ENCODE measurements at places on chromosomes 7 and 10.

GRCh38 chr7:81810476-81811155 lies 40.8 kb upstream of the HGF start:
- no peak for DNase-seq

DNA sequence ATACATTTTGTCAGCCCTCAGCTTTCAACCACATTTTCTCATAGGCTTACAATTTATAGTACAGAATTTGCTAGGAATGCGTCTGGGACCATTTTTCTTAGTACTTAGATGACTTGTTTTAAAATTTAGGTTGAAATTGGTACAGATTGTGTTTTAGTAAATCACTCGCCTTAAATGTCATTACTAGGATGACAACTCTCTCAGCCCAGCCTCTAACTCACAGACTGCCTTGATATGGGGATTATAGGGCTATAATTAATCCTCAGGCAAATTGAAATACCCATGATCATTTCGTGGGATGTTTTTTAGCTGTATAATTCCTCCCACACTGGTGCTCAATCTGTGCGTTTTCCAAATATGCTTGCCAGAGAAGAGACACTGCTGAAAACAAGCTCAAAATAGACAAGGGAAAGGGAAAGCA lies 299.7 kb upstream of the AKR1E2 start:
- no peak for DNase-seq

GRCh38 chr7:106327538-106328481 lies 43.0 kb upstream of the NAMPT start:
- DNase-seq, result no peak

GRCh38 chr10:58723186-58723585 lies 210.5 kb downstream of the BICC1 start:
- no peak for DNase-seq

- DNase-seq, result no peak
Measured at GRCh38 chr7:94590526-94591162, 65.3 kb downstream of the SGCE start.

DNA sequence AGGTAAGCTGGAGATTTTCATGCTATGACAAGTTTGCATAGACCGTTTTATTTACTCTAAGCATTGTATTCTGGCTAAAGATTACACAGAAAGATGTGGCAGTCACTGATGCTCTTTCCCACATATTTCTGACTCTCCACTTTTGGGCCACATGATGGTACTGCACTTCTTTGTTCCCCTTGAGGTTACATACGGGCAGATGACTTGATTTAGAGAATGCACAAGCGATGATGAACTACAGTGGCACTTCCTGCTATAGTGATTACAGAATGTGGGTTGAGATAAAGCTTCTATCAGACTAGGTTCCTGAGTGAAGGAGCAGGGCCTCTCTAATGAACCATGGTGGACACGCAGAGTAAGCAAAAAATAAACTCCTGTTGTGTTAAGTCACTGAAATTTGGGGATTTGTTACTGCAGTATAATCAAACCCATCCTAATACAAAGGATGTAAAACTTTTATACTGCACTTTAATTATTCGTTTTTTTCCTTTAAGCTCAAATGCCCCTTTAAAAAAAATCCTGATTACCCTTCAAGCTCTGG lies 177.9 kb downstream of the TAX1BP1 start:
- no peak for DNase-seq

DNA sequence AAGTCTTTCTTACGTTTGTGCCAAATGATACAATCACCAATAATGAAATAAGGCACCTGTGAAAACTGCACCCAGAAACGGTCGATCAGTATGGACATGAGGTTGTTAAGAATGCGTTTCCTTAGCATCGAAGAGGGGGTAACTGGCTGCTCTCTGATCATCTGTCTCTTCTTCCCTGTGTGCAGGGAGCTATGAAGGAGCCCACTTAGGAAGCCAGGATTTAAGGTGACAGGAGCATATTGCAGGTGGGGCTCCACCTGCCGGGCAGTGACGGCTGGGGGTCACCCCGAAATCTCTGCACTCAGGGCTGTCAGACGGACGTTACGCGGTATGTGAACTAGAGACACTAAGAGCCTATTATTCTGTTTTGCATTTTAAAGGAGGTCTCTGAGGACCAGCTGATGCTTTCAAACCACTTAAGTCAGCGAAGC lies 64.5 kb downstream of the CARD11 start:
- no peak for DNase-seq

GRCh38 chr7:64889686-64890162 lies 13.3 kb upstream of the ZNF273 start:
- no peak for DNase-seq

DNA sequence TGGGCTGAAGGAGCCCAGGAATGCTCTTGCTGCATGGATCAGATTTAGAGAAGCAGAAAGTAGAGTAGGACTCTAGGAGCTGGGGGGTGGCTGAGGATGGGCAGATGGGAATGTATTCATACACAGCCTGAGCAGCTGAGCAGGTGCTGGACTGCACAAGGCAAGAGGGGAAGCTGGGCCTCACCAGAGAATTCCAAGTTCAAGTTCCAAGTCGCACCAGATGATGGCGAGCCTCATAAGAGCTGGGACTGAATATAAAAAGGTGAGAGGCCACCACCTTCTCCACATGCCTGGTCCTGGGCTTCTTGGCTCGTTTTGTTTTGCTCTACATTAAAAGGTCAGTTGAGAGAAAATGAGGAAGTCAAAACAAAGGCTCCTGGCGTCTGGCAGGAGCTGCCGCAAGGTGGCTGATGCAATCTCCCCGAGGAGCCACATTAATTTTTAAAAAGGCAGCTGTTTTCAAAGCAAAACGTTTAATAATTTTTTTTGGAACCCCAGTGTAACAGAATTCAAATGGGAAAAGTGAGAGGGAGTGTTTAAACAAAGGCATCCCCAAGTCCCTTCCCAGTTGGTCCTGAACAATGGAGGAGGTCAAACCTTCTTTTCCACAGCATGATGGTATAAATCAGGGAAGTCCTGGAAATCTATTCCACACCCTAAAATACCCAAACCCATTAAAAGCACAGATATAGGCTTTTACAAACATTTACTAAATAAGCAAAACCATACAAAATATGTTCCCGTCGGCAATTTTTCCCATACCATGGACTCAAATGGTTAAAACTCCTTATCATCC lies 9.5 kb downstream of the CYREN start:
- DNase-seq, result no peak

- no peak for DNase-seq
Measured at GRCh38 chr10:12443026-12443425, 93.7 kb downstream of the CAMK1D start.

- DNase-seq, result no peak
Measured at GRCh38 chr7:101972627-101973026, 155.2 kb downstream of the CUX1 start.

DNA sequence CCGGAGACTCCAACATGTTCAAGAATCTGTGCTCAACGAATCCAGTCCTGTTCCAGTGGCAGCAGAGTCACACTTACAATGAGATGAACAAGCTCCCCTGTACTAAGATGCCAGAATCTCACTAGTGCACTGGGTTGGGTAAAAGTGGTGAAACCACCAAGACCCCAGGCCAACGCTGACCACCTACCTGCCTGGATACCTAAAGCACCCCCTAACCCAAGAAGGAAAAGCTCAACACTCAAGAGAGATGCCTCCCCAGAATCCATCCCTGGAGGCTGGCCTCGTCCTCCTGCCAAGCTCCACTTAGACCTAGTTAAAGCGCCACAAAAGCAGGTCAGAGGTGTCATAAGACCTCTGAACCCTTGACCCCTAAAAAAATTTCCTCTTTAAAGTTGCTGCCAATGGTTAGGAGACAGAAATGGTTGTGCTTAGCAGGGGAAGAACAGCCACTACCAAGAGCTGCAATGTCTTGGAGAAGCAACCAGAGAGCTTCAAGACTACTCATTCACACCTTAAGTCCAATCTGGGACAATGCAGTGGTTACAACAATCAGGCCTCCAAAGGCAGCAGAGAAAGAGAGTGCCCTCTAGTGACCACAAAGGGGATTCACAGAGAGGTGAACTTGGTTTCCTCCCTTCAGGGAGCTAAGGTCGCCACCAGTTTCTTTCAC lies 94.6 kb upstream of the MACROH2A2 start:
- peak; percentile 15 for DNase-seq

GRCh38 chr7:98452791-98453190 lies 51.9 kb upstream of the BAIAP2L1 start:
- DNase-seq, result no peak

- peak; percentile 14 for DNase-seq
Measured at GRCh38 chr10:6228010-6228511, 25.3 kb downstream of the PFKFB3 start.

GRCh38 chr10:4590807-4591206 lies 235.2 kb upstream of the AKR1E2 start:
- no peak for DNase-seq

- DNase-seq, result no peak
Measured at GRCh38 chr10:64365663-64366062, 844.5 kb downstream of the REEP3 start.

DNA sequence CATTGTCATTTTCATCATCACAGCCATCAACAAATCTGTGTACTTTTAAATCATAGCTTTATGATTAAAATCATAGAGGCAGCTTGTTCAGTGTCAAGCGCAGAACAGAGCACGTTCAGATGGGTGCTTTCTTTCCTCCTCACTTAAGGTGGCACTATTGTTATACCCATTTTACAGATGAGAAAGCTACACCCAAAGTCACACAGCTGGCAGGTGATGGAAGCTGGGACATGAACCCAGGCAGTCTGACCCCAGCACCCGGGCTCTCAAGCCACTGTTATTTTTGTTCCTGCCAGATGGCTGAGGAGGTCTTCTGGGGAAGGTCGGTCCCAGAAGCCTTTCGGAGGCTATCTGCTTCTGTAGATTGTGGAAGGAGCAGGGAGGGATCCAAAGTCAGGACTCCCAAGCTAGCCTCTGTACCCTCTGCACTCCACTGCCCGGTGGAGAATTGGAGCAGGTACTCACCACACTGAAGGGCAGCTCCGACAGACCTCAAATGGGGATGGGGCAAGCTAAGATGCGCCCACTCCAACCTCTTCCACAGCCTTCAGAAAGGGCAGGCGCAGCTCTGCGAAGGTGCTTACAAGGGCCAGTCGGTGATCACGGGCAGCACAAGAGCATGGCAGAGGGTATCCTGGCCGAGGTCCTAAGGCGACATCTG lies 610 bp downstream of the AVPI1 start:
- DNase-seq, result peak; percentile 8

GRCh38 chr7:25496476-25497368 lies 268.4 kb upstream of the NPVF start:
- no peak for DNase-seq

DNA sequence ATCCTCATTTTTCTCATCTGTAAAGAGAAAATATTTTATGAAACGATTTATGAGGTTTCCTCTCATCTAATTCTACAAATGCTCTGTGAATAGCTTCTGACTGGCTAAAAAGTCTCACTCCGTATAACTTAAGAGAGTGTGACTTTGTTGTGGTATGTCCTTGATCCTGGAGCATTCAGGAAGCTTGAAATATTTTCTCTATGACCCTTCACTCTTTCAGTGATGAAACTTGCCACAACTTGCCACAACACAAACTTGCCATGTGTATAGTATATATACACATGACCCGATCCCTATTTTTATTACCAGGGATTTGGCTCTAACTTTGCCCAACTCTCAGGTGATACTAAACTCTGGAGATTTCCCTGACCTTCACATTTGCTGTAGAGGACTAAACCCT lies 74.1 kb downstream of the TES start:
- DNase-seq, result no peak

DNA sequence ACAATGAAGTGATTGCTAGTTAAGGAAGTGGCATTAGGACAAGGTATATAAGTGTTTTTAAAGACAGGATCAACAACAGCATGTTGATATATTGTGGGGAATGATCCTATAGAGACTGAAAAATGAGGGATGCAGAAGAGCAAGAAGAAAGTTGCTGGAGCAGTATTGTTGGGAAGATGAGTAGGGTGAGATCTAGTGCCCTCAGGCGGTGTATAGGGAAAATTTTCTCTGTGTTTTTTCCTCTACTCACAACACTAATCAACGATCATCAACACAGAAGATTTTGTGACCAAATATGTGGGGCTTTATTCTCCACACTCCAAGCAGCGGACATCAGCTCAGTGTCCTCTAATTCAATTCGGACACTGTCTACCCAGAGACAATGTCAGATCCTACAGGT lies 9.6 kb upstream of the PTTG1IP2 start:
- DNase-seq, result no peak

DNA sequence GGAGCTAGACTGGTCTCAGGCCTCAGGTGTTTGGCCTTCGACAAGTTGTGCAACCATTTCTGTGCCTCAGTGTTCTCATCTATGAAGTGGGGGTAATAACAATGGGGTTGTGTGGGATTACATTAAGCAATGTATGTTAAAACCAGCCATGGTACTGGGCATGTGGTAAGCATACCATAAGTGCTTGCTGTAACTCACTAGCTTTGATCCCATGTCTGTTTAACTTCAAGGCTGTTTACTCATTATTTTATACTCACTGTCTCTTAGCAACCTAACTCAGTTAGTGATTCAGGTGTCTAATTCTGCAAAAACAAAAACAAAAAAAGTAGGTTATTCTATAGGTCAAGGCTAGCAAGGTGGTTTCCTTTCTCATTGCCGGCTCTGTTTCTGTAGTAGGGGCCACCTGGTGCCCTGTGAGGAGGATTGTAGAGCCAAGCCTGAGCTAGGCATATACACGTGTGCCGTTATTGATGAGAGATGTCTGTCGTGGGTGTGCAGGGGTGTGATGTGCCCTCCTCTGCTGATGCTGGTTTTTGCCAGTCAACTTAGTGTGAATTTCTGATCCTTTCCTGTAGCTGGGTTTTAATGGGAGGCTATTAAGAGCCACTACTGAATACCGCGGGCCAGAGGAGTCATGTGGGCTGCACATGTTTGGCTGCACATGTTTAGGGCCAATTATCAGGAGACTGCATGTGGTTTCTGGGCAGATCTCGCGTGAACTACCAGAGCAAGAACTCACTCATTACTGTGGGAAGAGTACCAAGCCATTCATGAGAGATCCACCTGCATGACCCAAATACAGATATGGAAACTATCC lies 56.2 kb downstream of the EEPD1 start:
- no peak for DNase-seq

GRCh38 chr10:45064998-45065397 lies 64.3 kb downstream of the ZNF22 start:
- no peak for DNase-seq

DNA sequence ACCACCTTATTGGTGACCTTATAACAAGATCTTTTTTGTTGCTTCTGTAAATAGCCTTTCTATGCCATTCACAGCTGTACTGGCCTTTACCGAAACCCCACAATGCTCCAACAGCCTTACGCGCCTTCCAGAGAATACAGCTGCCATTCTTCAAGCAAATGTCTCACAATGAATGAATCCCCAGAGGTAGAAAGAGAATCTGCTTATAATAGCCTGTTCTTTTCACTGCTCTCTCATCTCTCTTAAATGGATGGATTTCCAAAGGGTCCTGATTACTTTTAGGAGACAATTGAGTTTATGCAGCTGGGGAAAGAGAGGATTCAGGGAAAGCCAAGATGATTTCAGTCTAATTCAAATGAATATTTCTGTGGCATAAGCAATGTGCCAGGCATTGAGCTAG lies 183.1 kb upstream of the PDE1C start:
- no peak for DNase-seq
